ENCODE measurements at places on chromosomes 6 and 20.

- peak; percentile 76 for DNase-seq
Measured at GRCh38 chr6:106102034-106102433, 15.9 kb downstream of the PRDM1 start.

DNA sequence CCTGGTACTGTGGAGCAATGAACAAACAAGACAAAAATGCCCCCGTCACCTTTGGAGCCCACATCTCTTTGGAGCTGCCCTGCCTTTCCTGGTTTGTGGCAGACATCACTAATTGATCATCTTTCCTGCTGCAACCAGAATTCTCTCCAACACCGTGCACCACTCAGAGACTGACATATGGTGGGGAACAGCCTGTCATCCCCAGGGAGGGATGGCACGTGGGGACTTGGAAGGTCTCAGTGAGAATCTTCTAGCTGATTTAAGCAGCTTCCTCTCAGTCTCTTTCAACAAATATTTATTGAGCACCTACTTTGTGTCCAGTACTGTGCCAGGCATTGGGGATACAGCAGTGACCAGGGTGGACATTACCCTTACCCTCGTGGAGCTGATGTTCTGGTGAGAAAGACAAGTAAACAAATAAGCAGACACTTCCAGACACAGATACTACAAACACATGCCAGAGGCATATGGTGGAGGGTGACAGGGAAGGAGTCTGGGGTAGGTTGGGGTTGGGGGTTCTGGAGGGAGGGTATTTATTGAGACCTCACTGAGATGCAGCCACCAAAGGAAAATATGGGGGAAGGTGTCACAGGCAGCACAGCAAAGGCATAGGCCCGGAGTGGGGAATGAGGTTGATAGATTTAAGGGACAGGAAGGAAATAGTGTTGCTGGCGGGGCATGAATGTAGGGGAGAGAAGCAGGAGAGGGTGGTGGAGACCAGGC lies 82.3 kb downstream of the CEBPB start:
- DNase-seq: no peak

GRCh38 chr6:142958343-142958742 lies 13.4 kb upstream of the HIVEP2 start:
- DNase-seq: no peak

GRCh38 chr6:39156801-39157200 lies 41.8 kb upstream of the SAYSD1 start:
- DNase-seq: no peak

DNA sequence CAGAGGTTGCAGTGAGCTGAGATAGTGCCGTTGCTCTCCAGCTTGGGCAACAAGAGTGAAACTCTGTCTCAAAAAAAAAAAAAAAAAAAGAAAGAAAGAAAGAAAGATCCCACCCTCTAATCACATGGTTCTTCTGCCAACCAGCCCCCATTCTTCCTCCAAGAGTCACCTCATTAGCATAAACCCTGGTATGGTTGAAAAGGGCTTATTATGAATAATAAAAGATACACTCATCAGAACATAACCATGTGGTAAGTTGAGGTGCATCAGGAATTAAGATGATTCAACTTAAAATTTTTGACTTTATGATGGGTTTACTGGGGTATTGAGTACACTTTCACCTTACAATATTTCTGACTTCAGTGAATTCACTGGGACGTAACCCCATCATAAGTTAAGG lies 793 bp upstream of the TRIM40 start:
- no peak for DNase-seq

Measured in stimulated activated CD4-positive, alpha-beta T cell treated with anti-CD3 and anti-CD28 coated beads, Interleukin-15, amount 100 ng/mL, for 24 hours (primary cell).